Stimulated activated CD8-positive, alpha-beta memory T cell treated with anti-CD3 and anti-CD28 coated beads, Interleukin-15, amount 100 ng/mL, for 4 hours (primary cell): ENCODE measurements at places on chromosomes 3 and 15.
A peak's percentile ranks its signal among the peaks of the same experiment; 100 is the strongest.

- no peak for DNase-seq
These were observed 534.9 kb downstream of the MAGI1 start for GRCh38 chr3:65503776-65504175.

GRCh38 chr3:9688961-9689360 lies 14.7 kb upstream of the CPNE9 start:
- no peak for DNase-seq

DNA sequence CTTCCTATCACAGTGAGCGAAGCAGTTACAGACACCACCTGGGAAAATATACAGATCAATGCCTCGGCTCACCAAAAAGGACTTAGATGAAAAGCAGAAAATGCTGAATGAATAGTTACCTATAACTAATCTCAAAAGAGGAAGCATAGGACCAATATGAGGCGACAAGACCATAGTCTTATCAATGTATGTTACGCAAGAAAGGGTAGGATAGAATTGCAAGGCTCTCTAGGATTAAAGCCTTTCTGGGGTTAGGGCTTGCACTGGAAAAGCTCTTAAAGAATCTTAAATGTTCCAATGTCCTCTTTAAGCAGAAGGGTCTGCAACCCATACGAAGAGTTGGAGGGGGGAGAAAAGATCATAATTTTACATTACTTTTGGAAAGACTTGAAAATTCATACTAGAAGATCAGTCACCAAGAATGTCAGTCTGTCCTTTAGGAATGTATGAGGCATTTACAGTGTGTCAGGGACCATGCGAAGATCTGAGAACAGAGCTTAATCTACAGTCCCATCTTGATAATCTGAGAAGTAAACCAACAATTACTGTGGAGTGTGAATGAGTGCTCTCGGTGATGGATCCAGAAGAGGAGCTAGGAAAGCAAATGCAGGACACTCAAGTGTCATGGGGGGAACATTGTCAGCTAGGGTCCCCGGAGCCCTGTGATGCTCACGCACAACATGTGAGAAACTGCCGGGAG lies 185.9 kb downstream of the GREM1 start:
- DNase-seq, result no peak

DNA sequence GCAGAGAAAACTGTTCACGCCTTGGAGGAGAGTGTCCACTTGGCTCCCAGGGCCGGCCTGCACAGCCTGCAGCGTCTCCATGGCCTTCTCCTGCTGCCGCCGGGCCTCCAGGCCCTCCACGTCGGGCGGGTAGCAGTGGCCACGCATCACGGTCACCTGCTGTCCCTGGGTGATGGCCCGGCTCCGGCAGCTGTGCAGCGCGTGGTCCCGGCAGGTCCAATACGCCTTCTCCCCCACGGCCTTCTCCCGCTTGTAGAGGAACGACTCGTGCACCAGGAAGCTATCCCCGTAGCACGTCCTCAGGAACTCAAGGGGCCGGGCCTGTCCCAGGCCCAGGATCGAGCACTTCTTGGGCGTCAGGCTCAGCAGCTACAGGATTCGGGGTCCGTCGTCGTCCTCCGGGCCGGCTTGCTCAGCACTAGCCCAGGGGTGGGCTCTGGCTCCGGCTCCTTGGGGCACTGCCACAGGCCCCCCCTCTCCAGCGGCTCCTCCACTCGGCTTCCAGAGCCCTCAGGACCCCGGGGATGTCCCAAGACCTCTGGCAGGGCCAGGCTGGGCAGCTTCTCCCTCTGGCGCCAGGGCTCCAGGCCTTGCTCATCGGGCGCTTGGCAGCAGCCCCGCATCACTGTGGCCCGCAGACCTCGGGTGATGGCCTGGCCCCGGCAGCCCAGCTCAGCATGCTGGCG lies 83.6 kb upstream of the FXR1 start:
- no peak for DNase-seq

GRCh38 chr3:63933459-63933858 lies 21.3 kb upstream of the SCAANT1 start:
- DNase-seq, result no peak

DNA sequence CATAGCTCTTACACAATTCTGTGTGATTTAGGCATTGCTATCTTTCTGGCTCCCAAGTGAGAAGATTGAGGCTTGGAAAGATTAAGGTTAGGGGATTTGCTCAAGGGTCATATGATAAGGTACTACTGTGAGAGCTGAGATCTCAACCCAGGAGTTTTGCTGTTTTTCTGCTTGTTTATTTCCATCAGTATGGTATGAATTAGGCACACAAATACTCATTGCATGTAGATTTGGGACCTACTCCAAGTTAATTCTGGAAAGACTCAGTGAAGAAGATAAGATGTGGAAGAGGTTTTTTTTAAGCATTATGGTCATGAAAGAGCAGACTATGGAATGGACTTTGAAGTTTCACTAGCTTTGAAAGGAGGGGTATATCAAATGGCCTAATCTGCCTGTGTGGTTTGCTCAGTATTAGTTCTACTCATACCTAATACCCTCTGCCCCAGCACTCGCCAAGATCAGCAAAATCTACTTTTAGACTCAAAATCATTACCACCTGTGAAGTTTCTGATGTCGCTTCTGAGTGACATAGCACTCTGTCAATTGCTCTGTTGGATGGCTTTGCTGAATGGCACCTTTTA lies 12.5 kb downstream of the MBNL1 start:
- no peak for DNase-seq

DNA sequence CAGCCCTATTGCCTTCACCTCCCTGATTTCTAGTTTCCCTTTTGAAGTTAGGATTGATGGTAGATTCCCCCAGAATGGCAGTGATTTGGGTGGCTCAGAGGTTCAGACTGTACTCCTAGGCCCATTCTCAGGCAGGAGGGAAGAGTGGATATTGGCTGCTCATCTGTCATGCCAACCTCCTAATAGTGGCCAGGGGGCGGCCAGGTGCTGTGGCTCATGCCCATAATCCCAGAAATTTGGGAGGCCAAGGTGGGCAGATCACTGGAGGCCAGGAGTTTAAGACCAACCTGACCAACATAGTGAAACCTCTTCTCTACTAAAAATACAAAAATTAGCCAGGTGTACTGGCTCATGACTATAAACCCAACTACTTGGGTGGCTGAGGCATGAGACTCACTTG lies 11.3 kb downstream of the RRP9 start:
- DNase-seq, result no peak

- DNase-seq, result no peak
These were observed 9.1 kb upstream of the GNAI2 start for GRCh38 chr3:50226888-50227389.

DNA sequence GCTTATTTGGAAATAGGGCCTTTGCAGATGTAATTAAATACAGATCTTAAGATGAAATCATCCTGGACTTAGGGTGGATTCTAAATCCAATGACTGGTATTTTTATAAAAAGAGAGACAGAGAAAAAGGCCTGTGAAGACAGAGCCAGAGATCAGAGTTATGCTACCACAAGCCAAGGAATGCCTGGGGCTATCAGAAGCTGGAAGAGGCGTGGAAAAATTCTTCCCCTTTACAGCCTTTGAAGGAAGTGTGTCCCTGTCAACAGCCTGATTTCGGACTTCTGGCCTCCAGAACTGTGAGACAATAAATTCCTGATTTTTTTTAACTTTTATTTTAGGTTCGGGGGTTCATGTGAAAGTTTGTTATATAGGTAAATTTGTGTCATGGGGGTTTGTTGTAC lies 154.1 kb upstream of the CADPS start:
- no peak for DNase-seq

GRCh38 chr3:37141676-37142075 lies 32.7 kb downstream of the LRRFIP2 start:
- no peak for DNase-seq

DNA sequence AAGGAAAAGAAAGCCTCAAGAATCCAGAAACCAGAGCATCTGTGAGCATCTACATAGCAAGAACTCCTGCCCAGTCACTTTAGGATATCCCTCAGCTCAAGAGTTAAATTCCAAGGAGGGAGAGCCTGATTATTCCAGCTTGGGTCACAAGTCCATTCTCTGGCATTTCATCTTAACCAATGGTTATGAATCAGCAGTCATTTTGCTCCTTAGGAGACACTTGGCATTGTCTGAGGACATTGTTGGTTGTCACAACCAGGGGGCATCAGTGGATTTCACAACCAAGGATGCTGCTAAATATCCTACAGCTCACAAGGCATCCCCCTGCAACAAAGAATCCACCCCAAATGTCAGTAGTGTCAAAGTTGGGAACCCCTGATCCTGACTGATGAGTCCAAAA lies 51.0 kb upstream of the LMCD1 start:
- no peak for DNase-seq

- DNase-seq, result no peak
These were observed 612 bp upstream of the TBL1XR1 start for GRCh38 chr3:177197727-177198460.

DNA sequence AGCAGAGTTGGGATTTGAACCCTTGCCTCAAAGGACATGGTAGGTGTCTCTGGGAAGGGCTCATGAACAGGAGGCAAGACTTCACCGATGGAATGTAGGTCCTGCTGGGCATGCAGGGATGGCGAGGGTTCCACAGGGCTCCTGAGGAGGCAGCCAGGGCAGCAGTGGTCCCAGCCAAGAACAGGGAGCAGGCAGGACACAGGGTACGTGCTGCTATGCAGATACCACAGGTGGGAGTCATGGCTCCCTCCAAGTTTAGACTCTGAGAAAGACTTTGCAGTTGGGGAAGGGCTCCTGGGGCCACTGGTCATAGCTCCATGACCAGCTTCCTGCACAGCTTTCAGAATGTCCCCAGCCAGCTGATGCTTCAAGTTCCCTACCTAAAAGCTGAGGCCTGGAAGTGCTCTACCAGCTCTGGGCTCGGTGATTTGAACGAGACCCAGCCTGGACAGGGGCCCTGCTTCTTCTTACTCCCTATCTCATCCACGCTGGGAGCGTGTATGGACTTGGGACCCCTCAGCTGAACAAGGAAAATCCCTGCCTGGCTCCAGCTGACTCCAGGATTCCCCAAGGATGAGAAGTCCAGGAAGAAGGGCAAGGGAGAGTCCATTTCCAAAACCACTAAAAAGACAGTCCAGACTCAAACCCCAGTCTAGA lies 747 bp downstream of the MYL3 start:
- DNase-seq, result no peak

DNA sequence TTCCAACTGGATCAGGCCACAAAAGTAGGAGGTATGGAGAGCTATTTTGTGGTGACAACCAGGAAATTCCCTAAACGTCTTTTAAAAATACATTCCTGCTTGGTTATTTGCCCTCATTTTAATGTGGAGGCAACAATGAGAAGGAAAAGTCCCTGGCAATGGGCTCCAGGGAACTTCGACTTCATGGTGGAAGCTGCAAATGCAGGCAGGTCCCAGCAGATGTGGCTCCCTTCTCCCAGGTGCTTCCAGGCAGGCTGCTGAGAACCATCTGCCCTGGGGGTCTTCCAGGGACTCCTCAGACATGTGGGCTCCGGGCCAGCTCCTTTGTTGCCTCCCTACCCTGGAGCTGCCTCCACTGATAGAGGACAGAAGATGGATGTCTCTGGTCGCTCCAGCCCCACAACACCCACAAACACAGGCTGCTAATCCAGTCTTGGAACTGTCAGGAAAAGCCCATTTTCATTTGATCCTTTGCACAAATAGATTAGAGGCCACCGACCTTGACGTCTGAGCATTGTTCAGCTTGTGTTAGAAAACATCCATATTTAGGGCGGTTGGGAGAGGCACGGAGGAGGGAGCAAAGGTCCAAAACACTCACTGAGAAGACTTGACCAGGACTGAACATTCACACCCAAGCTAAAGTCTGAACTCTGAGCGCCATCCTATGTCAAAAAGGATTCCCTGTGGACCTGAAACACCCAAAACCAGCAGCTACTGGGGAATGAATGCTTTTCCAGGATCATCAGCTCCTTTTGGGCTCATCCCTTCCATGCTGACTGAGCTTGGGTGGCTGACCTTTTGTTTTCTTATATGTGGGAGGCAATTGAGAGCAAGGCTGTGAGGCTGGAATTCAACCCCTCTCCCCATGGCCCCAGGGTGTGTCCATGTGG lies 30.2 kb upstream of the SLCO2A1 start:
- no peak for DNase-seq

GRCh38 chr15:71551566-71551965 lies 258.8 kb upstream of the NR2E3 start:
- no peak for DNase-seq

GRCh38 chr3:183149915-183150750 lies 12.4 kb downstream of the LAMP3 start:
- no peak for DNase-seq

DNA sequence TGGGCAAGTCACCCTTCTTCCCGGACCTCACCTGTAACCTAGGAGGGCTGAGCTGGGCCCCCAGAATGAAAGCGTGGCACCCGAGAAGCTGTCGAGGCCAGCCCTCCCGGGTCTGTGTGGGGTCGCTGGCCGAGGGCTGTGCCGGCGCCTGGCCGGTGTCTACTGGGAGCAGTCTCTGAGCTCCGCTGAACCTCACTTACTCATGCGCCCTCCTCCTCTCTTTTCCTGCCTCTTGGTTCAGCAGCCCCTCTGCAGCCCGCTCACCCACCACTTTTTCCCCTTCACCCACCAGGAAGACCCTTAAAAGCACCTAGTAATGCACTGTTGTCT lies 419 bp downstream of the HYKK start:
- DNase-seq, result no peak

- DNase-seq, result peak; percentile 82
These were observed at the start of gene SEMA7A for GRCh38 chr15:74433592-74434262. SEMA7A (minus strand) TSS chr15:74433958; CDS start chr15:74433918, 40 bp downstream.

- no peak for DNase-seq
These were observed 395.4 kb upstream of the THRB start for GRCh38 chr3:24890012-24890411.

GRCh38 chr15:44194323-44195150 lies 534 bp downstream of the FRMD5 start:
- DNase-seq, result no peak

- no peak for DNase-seq
These were observed 89.0 kb downstream of the CHSY1 start for GRCh38 chr15:101162701-101163483.

DNA sequence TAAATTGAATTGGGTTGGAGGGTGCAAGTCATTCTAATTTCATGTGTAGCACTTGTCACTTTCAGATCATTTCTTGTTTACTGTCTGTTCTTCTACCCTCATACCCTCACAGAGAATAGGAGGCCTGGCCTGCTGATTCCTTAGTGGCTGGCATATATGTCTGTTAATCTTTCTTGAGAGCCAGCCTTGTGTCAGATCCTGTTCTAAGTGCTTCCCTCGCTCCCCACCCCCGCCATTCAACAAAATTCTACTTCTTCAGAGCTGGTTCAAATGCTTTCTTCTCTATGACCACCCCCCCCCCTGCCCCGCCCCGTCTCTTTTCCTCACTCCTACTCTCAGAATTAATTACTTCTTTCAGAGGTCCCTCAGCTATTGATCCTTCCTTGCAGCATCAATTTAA lies 1.5 kb upstream of the U2SURP start:
- no peak for DNase-seq

GRCh38 chr15:73637527-73637926 lies 4.3 kb upstream of the NPTN start:
- DNase-seq, result no peak
